ENCODE measurements at places on chromosomes 4 and X.

- no peak for DNase-seq
Measured at GRCh38 chrX:16559206-16559619, 90.7 kb upstream of the S100G start.

DNA sequence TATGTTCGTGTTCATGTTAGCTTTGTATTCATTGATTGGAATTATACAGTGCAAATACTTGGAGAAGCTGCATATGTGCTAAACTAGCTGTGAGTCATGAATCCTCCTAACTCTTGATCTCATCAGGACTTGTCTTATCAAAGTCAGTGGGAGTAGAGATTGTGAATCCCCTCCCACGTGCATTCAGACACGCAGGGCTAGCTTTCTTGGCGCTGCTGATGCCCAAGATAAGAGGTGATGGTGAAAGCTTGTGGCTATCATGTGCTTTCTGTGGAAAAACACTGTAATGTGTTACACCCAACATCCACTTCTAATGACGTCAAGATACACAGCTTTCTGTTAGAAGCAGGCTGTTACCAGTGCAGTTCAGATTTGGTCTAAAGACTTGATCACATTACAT is 348.7 kb upstream of the HAND2 start:
- DNase-seq, result no peak

DNA sequence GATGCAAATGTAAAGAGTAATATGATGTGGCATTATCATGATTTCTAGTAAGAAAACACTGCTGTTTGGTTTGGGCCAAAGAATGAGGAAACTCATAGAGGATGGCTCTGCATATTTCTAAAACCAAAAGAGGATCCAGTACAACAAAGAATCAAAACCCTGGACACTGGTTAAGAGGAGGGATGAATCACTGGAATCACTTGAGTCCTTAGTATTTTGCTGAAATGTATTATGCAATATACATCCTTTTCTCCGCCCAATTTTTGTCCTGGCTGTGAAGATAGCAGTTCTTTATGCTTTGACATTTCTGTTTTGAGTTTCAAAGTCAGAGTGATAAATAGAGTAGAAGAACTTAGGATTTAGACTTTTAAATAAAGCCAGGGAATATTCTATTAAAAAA is 345.9 kb downstream of the PACRGL start:
- peak; percentile 34 for DNase-seq

GRCh38 chr4:7960790-7961655 is 21.4 kb upstream of the AFAP1 start:
- DNase-seq, result peak; percentile 79

DNA sequence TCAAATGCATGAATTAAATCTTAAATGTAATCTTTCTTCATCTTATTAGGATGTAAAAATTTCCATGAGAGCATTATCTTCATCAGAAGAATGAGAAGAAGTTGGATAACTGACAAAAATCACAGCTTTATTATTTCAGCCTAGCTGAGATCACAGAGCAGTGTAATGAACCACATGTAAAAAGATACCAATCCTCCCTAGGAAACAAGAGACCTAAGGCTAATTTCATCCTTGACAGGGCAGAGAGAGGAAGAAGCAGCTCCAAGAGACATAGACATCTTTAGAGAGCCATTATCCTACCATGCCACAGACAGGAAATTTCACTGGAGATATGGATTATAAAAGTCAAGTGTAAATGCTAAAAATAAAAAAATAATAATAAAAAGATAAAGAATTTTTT is 40.9 kb upstream of the IL15 start:
- no peak for DNase-seq

- no peak for DNase-seq
Measured at GRCh38 chr4:155572106-155572703, 94.4 kb upstream of the GUCY1A1 start.

- no peak for DNase-seq
Measured at GRCh38 chr4:76235407-76235806, 16.1 kb upstream of the FAM47E start.

GRCh38 chr4:176340871-176341685 is 21.3 kb downstream of the SPCS3 start:
- no peak for DNase-seq

GRCh38 chrX:32592786-32593185 is 618.6 kb downstream of the DMD start:
- DNase-seq, result no peak

DNA sequence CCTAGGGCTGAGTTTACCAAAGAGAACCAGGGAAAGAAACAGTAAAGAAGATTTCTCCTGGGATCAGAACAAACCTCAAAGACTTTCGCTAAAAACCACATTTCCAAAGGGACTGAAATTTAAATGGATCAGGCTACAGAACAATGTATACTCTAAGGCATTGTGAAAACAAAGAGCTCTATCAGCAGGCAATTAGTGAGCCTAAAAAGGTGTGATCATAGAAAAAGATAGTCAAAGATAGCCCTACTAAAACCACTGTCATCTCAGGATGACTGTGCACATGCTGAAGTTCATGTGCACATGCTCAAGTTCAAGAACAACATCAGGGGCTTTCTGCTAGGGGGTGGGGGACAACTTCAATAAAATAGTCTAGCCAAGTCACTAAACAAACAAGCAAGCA is 12.9 kb upstream of the SMIM10L2A start:
- no peak for DNase-seq

GRCh38 chrX:23930894-23931604 is 23.2 kb downstream of the CXorf58 start:
- DNase-seq, result no peak

GRCh38 chr4:38320343-38320695 is 343.7 kb upstream of the KLF3 start:
- no peak for DNase-seq

DNA sequence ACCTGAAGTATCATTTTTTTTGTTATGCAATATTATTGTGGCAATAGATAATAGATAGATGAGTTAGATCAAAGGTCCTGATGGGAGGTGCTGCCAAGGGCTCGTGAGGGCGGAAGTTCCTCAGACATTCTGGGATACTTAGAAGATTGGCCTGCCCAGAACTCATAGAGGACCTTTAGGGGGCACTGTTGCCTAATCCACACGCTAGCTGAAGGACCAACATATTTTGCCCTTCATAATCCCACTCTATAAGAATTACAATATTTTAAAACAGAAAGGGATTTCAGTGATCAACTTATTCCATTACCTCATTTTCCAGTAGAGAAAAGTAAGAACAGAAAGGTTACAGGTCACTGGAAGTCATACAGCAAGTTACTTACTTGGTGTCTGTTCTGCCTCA is 22.9 kb upstream of the COX7B2 start:
- no peak for DNase-seq

- DNase-seq, result no peak
Measured at GRCh38 chrX:123121241-123121640, 62.8 kb upstream of the GRIA3 start.

DNA sequence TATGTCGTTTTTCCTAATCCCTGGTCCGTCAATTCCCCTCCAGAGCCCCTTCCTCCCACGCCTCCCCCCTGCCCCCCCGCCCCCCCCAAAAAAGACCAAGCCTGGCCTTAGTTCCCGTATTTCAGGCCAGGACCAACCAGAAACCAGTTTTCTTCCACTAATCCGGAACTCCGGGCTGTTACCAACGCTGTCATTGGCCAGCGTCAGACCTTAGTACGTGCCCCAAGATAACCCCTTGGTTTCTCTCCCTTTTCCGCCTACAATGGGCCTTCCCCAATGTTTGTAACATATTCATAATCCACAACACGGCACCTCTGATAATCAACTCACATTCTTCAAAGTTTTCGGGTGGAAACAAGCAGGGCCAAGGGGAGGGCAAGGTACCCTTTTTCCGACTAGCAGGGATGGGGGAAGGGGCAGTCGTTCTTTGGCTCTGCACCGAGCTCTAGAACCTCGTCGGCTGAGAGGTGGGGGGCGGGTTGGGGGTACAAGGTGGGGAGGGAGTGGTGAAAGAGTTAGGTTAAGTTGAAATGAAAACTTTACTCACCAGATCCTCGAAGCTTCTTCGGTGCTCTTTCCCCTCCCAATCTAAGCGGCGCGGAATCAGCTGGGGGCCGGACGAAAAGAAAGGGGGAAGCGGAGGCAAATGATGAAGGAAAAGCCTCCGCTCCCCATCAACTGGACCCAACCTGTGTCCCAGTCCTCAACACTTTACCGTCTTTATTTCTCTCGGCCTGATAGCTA is 1.5 kb downstream of the BRWD3 start:
- no peak for DNase-seq

DNA sequence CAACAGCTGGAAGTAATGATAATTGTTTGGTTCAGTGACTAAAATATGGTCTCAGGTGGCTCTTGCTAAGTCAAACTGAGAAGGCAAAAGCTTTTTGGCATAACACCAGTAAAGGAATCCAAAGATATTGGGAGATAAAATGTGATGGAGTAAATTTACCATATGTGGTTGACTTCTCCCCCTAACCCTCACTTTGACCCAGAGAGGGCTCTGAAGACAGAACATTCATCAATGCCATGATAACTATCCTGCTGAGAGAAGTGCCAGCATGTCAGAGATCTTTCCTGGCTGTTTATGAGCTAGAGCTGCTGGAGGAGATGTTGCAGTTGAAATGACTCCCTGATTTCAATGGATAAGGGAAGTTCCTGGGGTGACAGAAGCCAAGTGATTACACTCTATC is 213.4 kb downstream of the SPCS3 start:
- no peak for DNase-seq

DNA sequence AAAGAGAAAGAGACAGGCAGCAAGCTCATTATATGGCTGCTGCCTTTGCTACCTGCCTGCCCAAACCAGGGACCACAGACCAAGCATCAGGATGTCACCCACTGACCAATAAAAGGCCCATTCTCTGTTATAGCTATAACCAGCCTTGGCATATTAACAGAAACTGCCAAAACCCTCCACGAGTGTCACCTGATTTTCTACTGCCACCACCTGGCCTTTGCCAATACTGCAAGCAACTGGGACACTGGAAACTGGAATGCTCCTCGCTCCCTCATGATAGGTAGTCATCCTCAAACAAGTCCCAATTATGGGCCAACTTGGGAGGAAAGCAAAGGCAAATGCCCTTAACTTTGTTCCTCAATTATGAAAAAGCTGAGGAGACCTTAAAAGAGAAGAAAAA is 76.0 kb downstream of the SPIN4 start:
- DNase-seq, result no peak

DNA sequence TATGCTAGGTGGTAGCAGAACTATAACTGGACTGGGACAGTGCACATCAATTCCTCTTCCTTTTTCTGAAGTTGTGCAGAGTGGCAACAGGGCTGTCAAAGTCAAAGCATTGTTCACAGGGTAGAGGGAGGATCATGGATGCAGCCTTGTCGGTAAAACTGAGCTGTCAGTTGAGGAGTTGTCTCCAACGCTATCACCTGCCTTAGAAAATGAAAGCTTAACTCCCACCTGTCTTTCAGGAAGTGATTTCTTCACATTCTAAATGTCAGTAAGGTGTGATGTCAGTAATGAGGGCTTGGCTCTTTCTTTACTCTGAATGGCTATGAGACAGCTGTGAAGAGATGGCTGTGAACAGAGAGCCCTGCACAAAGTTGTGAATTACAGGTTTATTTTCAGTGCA is 66.4 kb upstream of the BANK1 start:
- no peak for DNase-seq

Data from non-pigmented ciliary epithelial cell (primary cell).